ENCODE measurements at places on chromosomes 1 and 21.

DNA sequence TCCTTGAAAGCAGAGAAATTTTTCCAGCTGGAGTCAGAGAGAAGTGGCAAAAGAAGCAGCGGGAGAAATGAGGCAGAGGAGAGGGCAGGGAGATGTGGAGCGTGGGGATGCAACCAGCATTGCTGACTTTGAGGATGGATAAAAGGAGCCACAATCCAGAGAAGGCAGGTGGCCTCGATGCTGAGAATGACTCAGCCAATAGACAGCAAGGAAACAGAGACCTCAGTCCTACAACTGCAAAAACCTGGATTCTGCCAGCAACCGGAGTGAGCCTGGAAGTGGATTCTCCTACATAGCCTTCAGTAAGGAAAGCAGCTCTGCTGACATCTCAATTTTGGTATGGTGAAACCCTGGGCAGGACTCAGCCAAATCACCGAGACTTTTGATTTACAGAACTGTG, 128.9 kb upstream of the ATP1B1 start:
- no peak for DNase-seq

GRCh38 chr1:8456308-8456912, 138.5 kb downstream of the SLC45A1 start:
- DNase-seq: no peak

- no peak for DNase-seq
These were observed 20.1 kb upstream of the ARHGAP29 start for GRCh38 chr1:94257444-94257843.

- no peak for DNase-seq
These were observed 88.6 kb downstream of the NUF2 start for GRCh38 chr1:163410073-163410999.

DNA sequence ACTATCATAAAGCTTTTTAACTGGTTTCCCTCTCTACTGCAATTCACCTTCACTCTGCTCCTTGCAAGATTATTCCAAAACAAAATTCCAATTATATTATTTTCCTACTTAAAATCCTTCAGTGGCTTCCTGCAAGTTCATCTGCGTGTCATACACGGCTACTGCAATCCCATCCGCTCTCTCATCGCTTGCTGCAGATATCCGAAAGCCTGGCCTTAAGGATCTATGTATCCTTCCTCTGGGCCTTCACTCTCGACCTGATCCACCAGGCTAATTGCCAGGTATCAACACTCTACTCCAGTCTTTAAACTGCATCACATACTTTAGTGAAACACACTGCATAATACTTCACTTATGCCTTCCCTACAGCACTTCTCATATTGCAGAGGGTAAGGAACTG, 44.0 kb downstream of the VAV3 start:
- no peak for DNase-seq

GRCh38 chr21:39103689-39104088, 79.6 kb downstream of the PSMG1 start:
- DNase-seq: no peak

GRCh38 chr21:40129809-40130208, 262.6 kb downstream of the PCP4 start:
- no peak for DNase-seq
